ENCODE measurements at places on chromosomes 2 and 18. TPM values are rescaled to one million over a fixed set of nuclear protein-coding genes. Genes with fewer than 3 reads are reported as not detected.

The VSNL1 gene
- 24.5 TPM for total RNA-seq

- DNase-seq = no peak
These were observed 75.3 kb downstream of the HNRNPLL start for GRCh38 chr2:38527338-38528007.

DNA sequence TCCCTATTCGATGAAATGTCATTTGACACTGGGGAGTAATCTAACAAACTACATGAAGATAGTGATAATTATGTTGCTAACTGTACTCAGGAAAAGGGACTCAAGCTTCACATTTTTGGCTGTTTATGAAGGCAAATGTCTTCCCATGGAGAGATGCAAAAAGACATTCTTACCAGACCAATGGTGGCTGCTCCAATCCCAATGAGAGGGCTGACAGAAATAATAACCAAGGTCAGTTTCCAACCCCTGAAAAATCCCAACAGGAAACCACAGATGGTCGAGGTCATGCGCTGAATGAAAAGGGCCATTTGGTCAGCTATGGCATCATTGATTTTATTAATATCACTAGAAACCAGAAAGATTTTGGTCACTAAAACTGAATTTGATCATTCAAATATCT, 37.6 kb downstream of the ABCB11 start:
- no peak for DNase-seq

DNA sequence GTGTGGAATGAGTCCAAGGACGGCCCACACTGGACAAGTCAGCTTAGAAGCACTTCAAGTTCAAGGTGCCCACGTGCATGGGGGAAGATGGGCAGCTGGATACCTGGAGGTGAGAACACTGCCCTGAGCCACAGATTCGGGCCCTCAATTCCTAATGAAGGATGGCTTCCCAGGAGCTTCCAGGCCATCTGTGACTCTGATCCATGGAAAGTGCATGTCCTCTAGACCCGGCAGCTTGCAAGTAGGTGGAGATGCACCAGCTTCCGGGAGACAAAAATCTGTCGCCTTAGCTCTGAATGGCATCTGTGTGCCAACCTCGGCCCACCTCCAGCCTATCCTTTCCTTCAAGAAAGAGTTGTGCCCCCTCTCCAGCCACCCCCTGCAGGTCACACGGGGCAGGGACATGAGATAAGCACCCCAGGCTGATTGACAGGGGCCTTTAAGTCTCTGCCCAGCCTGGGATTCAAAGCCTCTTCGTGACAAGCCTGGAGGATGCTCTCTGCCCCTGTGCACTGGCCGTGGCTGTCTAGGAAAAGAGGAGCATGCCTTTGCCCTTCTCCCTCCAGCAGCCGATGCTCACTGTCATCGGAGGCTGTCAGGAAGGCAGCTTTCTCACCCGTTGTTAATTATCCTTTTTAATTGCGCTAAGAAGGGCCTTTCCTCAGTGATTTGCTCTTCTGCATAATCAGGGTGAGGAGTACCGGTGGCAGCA, 65.5 kb downstream of the BIN1 start:
- no peak for DNase-seq
